Nucleus accumbens (tissue), 56 donors: ENCODE measurements at places on chromosomes 12 and 14.

- no peak for DNase-seq
Measured at GRCh38 chr12:4274396-4275015, 944 bp downstream of the CCND2 start.

DNA sequence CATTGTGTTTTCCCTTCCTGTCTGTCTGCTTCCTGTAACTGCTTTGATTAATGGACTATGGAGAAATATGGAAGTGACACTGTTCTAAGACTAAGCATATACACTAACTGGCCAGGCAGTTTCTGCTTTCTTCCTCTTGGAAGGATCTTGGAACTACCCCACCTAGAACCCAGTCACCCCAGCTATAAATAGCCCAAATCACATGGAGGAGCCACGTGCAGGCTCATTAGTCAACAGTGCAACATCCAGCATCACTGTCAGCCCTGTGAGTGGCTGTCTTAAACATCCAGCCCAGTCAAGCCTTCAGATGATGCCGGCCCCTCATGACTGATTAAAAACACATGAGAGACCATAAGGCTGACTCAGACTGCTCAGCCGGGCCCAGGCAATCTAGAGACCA is 39.2 kb downstream of the BCAT1 start:
- no peak for DNase-seq

DNA sequence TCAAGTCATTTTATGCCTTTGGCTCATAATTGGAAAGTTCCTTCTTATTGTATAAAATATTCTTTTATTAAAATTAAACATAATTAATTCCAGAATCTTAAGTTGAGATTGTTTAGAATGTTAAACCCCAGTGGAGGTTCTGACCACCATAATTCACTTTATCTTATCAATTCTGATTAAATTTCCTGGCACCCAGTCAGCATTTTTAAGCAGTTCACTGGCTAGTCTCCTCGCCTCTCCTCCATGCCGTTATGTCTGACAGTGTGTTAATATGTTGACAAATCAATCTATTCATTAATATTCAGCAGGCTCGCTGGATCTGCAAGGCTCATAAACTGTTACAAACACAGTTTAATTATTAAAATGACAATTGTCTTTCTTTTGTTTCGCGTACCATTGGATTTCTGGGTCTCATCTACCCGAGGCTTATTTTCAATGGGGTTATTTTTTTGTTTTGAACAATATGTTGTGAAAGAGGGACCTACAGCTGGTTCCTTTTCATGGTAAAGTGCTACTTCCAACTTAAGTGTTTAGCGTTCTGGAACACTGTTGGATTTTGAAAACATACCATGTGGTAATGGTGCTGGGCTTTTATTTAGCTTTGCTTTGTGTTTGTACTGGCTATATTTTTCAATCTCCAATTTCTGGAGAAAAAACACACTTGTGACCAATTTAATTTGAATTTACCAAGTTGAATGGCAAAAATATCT is 339.7 kb downstream of the PRKD1 start:
- DNase-seq = no peak

DNA sequence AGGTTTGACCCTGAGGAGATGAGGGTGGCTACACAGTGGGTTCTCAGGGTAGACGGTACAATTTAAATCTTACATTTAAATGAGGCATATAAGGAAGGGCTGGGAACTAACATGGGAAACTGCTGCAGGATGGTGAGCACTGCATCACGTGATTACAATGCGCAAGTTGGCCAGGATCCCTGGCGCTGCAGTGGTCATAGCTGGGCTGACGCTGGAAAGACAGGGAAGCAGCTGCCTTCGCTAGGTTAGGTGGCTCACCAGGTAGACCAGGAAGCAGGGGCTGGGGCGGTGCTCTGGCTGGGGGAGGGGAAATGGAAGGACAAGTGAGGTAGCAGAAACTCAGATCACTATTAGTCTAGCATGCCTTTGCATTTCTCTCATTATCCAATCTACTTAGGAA is 149.9 kb downstream of the FOXN3 start:
- DNase-seq = no peak

GRCh38 chr14:104211741-104212140 is 73.4 kb downstream of the KIF26A start:
- DNase-seq = no peak

DNA sequence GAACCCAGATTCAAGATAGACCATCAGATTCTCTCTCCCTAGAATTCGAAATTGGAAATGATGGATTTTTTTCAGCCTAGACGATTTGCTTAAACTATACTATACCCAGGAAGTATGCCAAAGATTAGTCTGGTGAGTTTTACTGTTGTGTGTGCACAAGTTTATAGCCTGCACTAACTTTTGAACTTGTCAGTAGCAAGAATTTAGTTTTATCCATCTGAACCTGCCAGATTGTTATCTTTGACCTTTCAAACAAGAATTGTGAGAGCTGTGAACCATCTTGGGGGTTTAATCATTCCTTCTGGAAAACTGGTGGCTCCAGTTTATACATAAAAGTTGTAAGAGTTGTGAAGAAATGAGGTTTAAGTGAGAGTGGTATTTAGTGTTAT is 243.5 kb upstream of the DAAM1 start:
- DNase-seq = no peak

GRCh38 chr14:90297876-90298629 is 33.7 kb downstream of the NRDE2 start:
- DNase-seq = no peak

DNA sequence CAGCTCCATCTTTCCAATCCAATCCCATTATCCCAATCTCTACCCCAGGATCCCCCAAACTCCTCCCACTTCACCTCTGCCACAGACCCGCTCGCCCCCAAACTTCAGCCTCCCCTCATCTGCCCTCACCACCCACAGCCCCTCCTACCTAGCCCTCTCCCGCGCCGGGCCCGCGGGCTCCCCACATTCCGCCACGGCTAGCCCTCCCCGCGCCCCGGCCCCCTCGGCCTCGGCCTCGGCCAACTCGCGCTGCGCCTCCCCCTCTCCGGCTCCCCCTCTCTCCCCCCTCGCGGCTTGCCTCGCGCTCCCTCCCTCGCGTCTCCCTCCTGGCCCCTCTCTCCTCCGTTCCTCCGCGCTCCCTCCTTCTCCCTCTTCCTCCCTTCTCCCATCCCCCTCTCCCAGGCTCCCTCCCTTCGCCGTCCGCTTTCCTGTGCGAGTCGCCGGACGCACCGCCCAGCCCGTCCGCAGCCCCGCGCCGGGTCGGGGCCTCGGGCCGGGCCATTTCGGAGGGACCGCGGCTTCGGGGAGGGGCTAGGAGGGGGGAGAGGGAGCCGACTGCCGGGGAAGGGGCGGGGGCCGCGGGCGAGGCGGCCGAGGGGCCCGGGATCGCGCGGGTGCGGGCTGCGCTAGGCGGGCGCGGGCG is at the start of gene ATN1:
Gene ATN1 (plus strand): TSS at position 581 of the 643 bp plus-strand sequence. CDS start 6,043 bp downstream, outside the sequence.
- peak; percentile 80 for DNase-seq

- no peak for DNase-seq
Measured at GRCh38 chr14:25116607-25117006, 66.7 kb upstream of the STXBP6 start.

GRCh38 chr14:64337888-64338615 is 43.9 kb upstream of the ESR2 start:
- no peak for DNase-seq

- DNase-seq = no peak
Measured at GRCh38 chr12:97921979-97922722, 459.5 kb downstream of the RMST start.

DNA sequence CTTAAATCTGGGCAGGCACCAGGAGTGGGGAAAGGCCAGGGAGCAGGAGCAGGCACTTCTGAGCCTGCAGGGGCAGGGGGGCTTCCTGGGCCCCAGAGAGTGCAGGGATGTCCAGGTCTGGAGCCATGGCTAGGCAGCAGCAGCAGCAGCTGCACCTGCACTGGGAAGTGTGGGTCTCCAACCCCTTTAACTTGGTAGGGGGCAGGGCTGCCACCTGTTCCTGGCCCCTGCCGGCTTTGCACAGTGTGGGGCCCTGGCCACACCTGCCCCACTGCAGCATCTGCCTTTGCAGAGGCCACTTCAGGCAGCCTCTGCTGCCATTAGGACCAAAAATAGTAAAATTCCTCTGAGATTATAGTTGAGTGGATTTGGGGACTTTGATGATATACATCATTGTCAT is 138.5 kb downstream of the SLC16A7 start:
- no peak for DNase-seq

GRCh38 chr12:93884794-93885460 is 207.8 kb downstream of the CRADD start:
- no peak for DNase-seq

GRCh38 chr12:6605421-6606330 is 1.5 kb downstream of the CHD4 start:
- no peak for DNase-seq

DNA sequence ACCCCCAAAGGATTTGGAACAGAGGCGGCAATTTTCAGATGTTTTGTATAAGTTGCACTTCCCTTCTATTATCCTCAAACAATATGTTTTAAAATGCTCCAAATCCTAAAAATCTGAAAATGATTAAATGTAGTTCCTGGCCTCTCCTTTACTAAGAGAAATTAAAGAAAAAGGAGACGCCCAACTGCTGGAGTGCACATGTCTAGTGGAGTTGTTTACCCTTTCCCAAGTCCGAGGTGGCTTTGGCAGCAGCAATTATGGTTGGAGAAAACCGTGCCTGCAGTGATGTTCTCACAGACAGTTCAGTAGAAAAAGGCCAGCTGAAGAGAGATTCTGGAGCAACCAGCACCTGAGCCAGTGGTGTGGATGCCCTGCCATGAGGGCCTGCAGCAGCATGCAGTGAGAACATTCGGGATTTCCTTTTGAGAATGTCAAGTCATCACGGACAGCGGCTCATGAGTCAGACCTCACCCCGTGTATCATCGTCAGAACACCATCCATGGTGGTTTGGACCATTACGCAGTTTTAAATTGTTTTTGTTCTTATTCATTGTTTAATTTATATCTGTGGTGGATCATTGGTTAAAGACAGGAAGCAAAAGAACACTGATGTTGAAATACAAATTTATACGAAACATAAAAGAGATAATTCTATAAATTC is 179.0 kb upstream of the KRR1 start:
- no peak for DNase-seq

GRCh38 chr14:70803321-70804310 is 5.7 kb downstream of the MAP3K9 start:
- no peak for DNase-seq

- DNase-seq = no peak
Measured at GRCh38 chr12:32309811-32310736, 89.3 kb upstream of the FGD4 start.

- no peak for DNase-seq
Measured at GRCh38 chr12:107817250-107817649, 42.7 kb downstream of the ASCL4 start.

DNA sequence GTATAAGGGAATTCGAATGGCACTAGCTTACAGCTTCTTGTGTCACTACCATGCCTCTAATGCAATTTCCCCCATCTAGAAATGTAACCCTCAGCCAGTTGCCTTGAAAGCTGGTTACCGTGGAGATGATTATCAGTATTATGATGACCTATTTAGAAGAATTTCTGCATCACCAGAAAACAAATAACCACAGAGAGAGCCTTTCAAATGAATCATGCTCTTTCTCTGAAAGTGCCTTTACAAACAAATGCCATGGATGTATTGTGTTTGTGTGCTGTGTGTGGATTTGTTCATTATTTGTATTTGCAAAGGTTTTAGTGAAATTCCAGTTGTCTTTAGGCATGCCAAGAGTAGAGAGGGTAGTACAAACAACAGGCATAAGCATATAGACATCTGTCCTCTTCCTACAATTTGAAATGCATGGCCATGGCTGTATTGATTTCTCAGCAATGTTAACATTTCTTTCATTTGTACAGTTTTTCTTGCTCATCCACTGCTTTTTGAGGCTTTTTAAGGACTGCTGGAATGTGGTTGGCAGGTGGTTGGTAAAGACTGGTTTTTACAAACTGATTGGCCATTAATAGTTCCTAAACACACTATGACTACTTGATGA is 266.5 kb downstream of the PAWR start:
- no peak for DNase-seq

- DNase-seq = no peak
Measured at GRCh38 chr12:26286186-26286585, 90.8 kb downstream of the SSPN start.

- no peak for DNase-seq
Measured at GRCh38 chr14:94370524-94370910, 17.9 kb downstream of the SERPINA1 start.

- DNase-seq = no peak
Measured at GRCh38 chr12:58711974-58712373, 208.3 kb downstream of the LRIG3 start.

DNA sequence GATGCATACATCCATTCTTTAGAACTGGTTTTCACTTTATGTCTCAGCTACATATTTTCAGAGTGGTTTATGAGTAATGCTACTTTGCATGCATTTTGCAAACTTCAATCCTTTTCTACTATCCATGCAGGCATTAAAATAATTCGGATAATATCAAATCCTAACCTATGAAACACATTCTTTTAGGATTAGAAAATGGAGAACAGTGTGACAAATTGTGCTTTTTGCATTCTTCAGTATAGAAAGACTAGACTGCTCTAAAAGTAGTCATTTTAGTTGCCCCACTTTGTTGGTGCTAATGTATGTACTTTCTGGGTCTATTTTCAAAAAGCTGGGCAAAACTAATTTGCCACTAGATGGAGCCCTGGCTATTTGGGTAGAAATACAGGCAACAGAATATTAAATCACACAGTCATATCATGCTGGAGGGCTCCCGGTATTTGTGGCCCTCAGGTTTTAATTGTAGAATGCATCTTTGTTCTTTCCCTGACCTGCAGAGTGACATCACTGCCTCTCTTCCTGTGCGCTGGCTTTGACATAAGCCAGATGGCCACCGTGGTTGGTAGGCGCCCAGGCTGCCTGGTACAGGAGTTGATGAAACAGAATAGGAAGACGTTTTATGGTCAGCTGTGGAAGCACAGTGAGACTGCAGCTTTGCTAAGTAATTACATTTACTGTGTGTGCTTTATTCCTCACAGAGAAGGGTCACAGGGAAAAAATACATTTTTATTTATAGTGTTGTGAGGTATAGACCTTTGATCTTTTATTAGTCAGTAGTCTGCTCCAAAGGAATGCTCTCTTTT is 28.1 kb downstream of the MSRB3 start:
- DNase-seq = no peak

- DNase-seq = no peak
Measured at GRCh38 chr12:95820096-95820703, 29.6 kb upstream of the NTN4 start.

GRCh38 chr12:52277486-52278245 is 3.2 kb downstream of the KRT86 start:
- no peak for DNase-seq

- no peak for DNase-seq
Measured at GRCh38 chr14:53638966-53639365, 317.7 kb downstream of the BMP4 start.
